Right cardiac atrium (tissue), 5 donors: ENCODE measurements at places on chromosomes 3 and 15. TPM values are rescaled to one million over a fixed set of nuclear protein-coding genes. Genes with fewer than 3 reads are reported as not detected.

GRCh38 chr3:114365909-114366308 lies 72.1 kb downstream of the TIGIT start:
- no peak for DNase-seq

- DNase-seq, result no peak
These were observed 26.2 kb upstream of the ATG7 start for GRCh38 chr3:11245827-11246662.

- no peak for DNase-seq
These were observed 702.2 kb downstream of the NLGN1 start for GRCh38 chr3:174099724-174100123.

DNA sequence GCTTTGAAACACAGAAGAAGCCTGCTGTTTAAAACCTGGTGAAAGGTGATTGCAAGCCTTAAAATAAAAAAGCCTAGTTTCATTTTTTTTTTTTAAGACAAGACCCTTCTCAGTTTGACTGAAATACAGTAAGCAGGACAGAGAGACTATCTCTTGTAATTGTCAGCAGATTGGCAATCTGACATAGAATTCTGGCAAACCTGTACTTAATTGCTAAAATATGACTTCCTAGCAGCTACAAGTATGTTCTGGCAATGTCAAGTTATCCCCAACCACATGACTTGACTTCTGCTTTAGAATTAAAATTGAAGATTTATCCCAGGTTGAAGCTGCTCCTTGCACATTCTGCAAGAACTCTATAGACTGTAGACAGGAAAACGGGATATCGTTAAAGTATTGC lies 232.8 kb upstream of the NR2F2 start:
- DNase-seq, result no peak

Gene HES1
- 22.8 TPM for total RNA-seq
